ENCODE measurements at places on chromosomes 12 and 14.

DNA sequence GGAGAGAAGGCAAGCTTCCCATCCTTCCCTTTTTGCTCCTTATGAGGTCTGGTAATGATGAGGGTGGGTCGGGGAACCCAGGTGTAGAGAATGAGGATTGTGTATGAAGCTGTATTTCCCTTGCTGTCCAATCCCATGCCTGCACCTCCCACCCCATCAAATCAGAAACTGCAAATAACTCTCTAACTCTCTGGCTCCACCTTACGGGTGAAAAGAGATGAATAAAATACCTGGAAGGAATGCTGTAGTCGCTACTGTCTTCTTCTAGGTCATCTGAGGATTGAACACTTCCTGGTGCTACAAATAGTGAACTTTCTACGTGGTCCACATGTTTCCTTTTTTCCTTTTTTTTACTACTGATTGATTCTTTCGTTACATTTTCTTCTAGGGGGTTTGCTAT lies 38.9 kb upstream of the DICER1 start:
- DNase-seq: peak; percentile 88

DNA sequence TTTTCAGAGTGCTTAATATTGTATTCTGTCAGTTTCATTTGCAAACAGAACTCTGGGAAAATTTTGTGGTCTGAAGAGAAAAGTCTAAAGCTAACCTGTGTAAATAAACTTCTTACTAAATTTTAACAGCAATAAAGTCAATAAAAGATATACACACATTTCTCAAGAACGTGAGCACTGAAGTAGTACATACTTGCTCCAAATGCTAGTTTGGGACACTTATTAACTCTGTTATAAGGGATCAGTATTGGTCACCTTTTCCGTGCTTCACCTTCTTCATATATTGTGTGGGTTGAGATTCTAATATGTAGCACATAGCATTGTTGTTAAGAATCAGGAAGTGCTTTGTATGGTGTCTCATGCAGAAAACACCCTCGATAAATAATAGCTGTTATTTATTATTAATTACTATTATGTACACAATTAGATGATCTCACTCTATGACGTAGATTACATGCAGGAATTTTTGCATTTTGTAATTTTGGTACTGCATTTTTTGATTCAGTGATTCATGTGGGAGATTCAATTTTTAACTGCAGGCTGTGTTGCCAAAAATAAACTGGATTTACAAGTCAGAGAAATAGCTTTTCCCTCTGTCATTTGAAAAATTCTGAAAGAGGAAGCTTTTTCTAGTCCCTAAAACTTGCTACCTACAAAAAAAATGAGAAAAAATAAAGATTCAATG lies 300.9 kb downstream of the ACSS3 start:
- no peak for DNase-seq

- DNase-seq: no peak
Measured at GRCh38 chr14:33897382-33897781, 53.5 kb downstream of the EGLN3 start.

- no peak for DNase-seq
Measured at GRCh38 chr12:1820191-1820895, at the start of gene LRTM2. Gene LRTM2 (plus strand): TSS chr12:1820565. CDS start chr12:1828149, 7,584 bp downstream.

GRCh38 chr12:81083906-81084513 lies 6.1 kb downstream of the ACSS3 start:
- DNase-seq: no peak
